ENCODE measurements at places on chromosomes 4 and X.

- no peak for DNase-seq
These were observed at the start of gene MAMLD1 for GRCh38 chrX:150362599-150363481. Gene MAMLD1, plus strand, starts transcription at chrX:150363317. Its CDS starts 82,200 bp downstream, at chrX:150445517.

- no peak for DNase-seq
These were observed 22.0 kb downstream of the KLHL15 start for GRCh38 chrX:24005028-24005427.

DNA sequence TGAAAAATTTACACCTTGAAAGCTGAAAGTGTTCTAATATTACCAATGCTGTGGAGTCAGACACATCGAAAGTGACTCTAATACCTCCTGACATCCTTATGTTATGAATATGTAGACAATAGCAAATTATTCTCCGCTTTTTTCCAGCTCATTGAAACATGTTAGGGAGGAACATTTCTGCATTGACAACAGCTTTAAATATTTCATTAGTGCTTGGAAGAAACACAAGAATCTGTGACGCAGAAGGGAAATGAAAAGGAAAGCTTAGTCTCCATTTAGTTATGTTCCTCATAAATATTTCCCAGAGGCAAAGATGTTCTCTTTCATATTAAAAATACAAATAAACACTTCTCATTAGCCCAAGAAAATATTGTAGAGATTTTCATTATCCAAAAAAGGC, 55.8 kb upstream of the CD99 start:
- DNase-seq, result no peak

DNA sequence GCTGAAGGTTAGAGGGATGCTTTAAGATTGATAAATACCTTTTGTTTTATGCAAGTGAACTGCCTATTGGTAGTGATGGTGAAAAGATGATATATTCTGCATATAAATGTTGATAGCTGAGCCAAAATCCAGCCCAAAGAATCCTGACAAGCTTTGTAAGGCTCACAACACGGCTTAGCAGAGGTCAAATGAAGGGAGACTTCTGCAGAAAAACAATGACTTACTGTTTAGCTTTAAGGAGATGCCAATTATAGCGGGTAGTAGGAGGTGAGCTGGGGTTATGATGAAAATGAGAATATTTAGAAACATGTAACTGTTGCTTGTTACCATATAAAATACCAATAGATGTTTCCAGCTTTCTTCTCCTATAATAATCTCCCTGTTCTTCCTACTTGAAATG, 97.1 kb downstream of the AFF1 start:
- DNase-seq, result no peak

- peak; percentile 23 for DNase-seq
These were observed at the start of gene EVC for GRCh38 chr4:5710961-5711478. Gene EVC, plus strand, starts transcription at chr4:5711201. Its CDS starts 180 bp downstream, at chr4:5711381.

GRCh38 chr4:142264961-142265360, 581.1 kb downstream of the INPP4B start:
- DNase-seq, result no peak

DNA sequence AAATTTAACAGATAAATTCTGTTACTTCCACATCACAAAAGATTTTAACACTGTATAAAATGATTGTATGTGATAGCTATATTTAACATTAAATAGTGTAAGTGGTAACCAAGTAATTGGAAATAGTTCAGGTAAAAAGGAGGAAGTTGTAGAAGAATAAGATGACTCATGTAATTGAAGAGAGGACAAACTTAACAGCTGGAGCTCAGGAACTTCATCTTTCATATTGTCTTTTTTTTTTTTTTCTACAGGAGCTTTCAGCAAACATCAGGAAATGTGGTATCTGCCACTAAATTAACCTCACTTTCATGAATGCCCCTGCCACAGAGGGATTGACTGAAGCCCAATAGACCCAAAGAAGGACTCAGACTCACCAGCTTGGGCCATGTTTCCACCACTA, 188.4 kb upstream of the VEGFC start:
- DNase-seq, result no peak

DNA sequence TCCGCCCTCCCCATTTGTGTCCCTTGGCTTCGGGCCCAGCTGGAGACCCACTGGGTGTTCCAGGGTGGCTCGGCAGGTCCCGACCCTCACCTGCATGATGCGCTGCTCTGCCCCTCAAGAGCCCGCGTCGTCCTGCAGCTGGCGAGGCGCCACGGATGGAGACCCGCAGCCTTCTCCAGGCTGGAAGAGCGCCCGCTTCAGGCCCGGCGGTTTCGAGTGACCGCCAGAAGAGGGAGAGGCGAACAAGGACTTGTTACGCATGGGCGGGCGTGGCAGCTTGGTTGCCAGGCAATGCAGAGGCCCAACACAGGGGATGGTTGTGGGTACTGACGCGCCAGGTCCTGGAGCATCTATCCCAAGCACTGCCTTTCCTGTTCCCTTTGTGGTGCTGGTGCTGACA, at the start of gene PDCL2:
Gene PDCL2 (minus strand): TSS at position 232 of the 400 bp plus-strand sequence. CDS start 136 bp downstream, at position 96.
- no peak for DNase-seq

DNA sequence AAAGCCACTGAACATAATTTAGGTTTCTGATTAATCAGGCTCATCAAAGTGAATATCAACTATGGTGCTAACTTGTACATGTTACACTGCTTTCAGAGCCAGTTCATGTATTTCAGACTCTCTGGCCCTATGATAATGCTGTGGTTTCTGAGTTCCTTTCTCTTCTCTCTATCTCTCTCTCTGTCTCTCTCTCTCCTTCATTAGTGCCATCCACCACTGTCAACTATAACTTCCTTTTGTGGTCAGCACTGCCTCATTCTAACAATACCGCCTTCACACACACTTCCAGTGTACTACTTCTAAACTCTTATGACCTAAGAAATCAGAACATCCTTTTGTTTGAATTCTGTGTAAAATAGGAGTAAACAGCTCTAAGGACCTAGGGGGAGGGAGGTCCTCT, 907.1 kb downstream of the RPA4 start:
- DNase-seq, result no peak

- DNase-seq, result no peak
These were observed 161.7 kb upstream of the CXCL13 start for GRCh38 chr4:77443941-77444340.

DNA sequence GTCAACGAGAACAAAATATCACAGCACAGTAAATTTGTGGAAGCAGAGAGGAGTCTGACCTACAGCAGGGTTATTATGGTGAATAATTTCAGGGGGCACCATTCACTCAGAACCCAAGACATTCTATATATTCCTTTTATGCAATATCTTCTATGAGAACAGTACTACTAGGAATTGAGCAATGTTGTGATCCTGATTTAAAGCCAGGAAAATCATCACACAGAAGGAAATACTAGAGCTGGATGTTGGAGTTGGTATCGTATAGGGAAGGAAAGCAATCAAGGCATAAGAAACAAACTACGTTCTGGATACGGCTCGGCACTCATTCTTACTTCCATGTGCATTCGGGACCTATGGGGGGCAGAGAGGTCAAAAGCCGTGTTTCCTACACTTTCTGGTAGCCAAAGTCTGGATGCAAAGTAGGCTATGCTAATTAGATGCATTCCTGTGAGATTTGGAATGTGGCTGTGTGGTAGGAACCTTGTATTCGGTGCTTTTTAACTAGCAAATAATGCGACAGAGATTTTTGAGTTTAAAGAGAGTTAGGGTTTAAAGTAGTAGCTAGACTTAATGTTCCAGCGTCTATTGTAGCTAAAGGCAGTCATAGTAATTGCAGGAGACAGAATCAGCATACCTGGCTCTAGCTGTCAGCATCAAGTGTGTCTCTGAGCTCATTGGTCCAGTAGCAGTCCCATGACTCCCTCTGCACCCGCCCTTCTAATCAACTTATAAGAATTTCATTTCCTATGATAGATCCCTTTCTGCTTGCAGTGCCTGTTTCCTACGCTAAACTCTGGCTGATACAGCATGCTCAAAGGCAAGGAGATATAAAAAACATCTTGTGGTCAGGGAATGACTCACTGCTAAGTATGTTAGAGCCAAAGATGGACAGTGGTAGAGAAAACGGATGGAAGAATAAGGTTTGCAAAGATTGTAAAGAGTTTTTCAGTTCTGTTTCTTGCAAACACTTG, 43.3 kb upstream of the PDGFC start:
- no peak for DNase-seq

DNA sequence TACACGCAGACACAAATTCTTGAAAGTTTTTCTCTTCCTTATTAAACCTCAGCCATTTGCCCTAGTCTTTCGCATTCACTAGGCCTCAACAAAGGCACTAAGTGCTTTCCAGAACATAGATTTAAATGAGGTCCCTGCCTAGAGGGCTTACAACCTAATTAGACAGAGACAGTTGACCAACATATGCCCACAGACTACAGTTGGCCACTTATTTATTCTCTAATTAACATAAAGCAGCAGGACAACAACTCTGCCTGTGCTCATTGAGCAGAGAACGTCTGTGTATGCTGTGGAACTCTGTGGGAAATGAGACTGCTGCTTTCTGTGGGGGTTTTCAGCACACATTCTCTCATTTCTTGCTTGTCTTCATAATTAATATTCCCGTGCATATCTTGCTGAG, 303.0 kb upstream of the TACR3 start:
- no peak for DNase-seq

GRCh38 chr4:94348666-94349065, 6.0 kb upstream of the HPGDS start:
- no peak for DNase-seq

GRCh38 chr4:94115687-94116086, 92.0 kb upstream of the SMARCAD1 start:
- DNase-seq, result no peak

- no peak for DNase-seq
These were observed 11.3 kb downstream of the BEX1 start for GRCh38 chrX:103052625-103053024.

GRCh38 chrX:87874043-87874442, 356.4 kb downstream of the KLHL4 start:
- no peak for DNase-seq

DNA sequence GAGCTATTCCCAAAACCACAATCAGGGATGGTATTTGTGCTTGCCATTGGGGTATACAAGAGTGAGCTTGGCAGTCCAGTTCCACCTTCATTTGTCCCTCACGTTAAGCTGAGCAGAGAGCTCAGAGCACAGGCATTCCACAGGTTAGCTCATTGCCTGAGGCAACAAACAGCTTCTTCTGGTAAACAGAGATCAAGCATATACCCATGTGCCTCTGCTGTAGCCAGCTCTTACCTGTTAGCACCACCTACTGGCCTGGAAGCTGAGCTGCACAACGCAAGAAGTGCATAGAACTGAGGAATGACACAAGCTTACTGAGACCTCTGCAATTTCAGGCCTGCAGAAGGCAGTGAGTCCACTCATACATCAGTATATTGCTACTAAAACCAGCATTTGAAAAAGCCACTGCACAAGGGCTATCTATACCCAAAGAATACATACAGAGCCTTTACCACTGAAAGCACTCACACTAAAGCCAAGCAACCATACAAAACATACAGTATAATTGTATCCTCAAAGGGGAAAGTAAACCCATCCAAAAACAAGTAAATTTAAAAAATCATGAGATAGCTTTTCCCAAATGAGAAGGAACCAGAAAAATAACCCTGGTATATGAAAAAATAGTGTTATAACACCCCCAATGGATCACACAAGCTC, 258.3 kb upstream of the GABRA2 start:
- no peak for DNase-seq

- no peak for DNase-seq
These were observed 29.5 kb upstream of the USP9X start for GRCh38 chrX:41055740-41056139.

- no peak for DNase-seq
These were observed 122.2 kb downstream of the UBE2K start for GRCh38 chr4:39820186-39820585.

- peak; percentile 1 for DNase-seq
These were observed 31.7 kb upstream of the INTU start for GRCh38 chr4:127601029-127601428.

- no peak for DNase-seq
These were observed 11.5 kb downstream of the HNRNPH2 start for GRCh38 chrX:101419489-101419888.

- no peak for DNase-seq
These were observed 80.3 kb upstream of the FAM9B start for GRCh38 chrX:9114245-9114644.

- DNase-seq, result no peak
These were observed 8.3 kb downstream of the IL21 start for GRCh38 chr4:122612540-122612939.

DNA sequence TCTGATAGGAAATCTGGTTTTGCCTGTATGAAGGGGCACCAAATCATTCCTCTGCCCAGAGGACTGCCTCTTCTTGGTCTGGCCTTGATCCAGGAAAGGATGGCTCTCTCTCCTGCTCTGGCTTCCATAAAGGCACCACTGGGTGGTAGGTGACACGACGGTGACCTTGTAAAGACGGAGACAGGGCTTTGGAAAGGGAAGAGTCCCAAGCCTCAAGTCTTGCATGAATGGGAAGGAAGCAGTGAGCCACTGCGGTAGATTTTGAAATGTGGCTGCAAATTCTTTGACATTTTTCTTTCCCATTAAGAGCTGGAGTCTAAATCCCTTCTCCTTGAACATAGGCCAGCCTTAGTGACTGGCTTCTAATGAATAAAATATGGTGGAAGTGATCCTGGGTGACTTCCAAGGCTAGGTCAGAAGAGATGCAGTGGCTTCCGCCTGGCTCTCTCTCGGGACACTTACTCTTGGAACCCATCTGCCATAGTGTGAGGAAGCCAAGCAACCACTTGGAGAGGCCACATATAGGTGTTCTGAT, 347.4 kb downstream of the BCOR start:
- DNase-seq, result no peak

DNA sequence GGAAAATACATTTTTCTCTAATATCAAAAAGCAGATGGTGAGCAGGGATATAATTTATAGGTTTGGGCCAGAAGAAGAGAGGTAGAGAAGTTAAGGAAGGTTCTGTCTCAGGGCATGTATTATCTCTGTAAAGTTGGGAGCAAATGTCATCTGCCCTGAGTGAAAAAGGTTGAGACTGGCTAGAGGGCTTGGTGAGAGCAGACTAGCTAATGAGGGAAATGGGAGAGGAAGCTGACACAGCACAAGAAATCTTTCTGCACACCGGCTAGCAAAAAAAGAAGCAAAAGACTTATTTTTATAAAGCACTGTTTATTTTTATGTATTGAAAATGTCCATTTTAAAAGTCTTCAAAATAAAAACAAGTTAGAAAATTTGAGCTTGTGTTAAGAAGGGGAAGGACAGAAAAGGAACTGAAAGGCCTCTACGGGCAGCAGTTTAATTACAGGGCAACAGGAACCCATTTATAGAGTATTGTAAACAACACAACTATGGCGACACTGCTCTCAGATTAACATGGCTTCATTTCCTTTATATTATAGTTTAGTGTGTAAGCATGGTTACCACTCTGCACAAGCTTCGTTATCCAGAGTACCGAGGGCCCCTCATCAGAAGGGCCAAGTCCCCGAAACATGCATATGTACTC, 17.4 kb downstream of the CD40LG start:
- DNase-seq, result no peak

DNA sequence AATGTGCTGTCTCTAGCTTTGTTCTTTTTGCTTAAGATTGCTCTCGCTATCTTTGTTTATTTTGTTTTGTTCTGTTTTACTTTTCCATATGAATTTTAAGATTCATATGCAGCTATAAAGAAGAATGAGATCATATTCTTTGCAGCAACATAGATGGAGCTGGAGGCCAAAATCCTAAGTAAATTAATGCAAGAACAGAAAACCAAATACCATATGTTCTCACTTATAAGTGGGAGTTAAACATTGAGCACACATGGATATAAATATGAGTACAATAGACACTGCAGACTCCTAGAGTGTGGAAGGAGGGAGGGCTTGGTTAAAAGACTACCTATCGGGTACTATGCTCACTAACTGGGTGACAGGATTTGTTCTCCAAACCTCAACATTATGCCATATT, 237.8 kb downstream of the TRAM1L1 start:
- no peak for DNase-seq
